ENCODE measurements at places on chromosomes 2 and 18. TPM values are rescaled to one million over a fixed set of nuclear protein-coding genes. Genes with fewer than 3 reads are reported as not detected.

- no peak for DNase-seq
These were observed 43.7 kb downstream of the ARL4C start for GRCh38 chr2:234453216-234453615.

GRCh38 chr2:106063181-106063580 is 130.9 kb downstream of the UXS1 start:
- no peak for DNase-seq

Gene ARHGEF33
- 0.10 TPM for total RNA-seq

DNA sequence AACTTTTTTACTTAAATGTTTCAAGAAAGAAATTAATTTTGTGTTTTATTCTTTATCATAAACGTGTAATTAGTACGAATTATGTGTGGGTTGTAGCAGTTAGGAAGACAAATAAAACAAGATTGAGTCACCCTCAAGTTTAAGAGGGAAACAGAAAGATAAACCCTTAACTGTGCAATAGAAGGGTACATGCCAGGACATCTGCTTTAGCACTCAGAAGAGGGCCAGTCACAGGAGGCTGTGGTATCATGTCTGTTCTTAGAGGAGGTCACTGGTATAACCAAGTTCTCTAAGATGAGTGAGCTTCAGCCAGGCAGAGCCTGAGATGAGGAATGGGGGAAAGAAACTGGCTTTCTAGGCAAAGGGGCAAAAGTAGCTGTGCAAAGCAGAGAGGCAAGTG is 42.4 kb upstream of the GRHL1 start:
- no peak for DNase-seq

- no peak for DNase-seq
These were observed 234.7 kb downstream of the TMX3 start for GRCh38 chr18:68480196-68480595.

GRCh38 chr2:235170016-235170415 is 218.2 kb downstream of the SH3BP4 start:
- DNase-seq = no peak

- peak; percentile 90 for DNase-seq
These were observed 7.6 kb upstream of the LPIN1 start for GRCh38 chr2:11738589-11739436.

- no peak for DNase-seq
These were observed 112.8 kb upstream of the SLC39A10 start for GRCh38 chr2:195543902-195544894.

Gene FAM228A
- 0.20 TPM for total RNA-seq

DNA sequence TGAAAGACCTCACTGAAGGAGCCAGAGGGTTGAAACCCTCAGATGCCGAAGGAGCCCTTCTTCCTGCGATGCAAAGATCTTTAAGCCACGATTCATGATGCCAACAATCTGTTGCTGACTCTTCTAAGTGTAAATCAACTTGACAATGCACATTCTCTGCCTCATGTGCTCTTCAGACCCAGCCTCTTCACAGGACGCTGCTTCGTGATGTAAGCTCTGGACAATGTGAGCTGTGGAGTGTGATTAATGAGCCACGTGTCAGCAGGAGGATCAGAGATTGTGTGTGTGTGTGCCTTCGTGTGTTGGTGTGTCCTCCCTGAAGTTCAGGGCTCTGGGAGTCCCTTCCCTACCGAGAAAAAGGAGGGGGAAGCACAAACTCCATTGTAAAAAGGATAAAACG is 26.5 kb upstream of the TWIST2 start:
- DNase-seq = no peak

Gene MROH2A
- total RNA-seq = 6.6 TPM

Gene REG3G
- total RNA-seq = 0.53 TPM

DNA sequence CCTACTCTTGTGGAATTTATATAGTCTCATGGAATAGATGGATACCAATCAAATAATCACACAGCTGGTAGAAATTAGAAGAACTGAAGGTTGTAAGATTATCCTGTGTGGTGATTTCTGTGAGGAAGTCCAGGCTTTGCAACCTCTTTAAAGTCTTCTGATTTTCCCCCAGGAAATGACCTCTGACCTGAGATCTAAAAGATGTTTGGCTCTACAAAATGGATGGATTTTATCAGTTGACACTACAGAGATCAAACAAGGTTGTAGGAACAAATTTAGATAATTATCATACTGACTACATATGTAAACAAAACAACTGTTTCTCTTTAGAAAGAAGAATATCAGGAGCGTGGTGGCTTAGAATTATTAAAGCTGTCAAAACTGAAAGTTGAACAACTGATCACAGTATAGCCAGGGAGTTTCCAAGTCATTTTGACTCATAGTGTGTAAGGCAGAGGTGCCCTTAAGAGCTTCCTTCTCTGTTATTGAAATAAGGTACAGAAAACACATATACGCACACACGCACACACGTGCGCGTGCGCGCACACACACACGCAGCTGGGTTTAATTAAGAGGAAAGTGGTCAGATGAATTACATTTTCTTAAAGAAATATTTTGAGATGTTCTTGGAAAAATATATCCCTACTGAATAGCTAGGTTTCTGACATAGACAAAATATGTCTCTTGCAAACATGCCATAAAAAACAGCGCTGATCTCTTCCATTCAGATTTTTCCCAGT is 35.5 kb upstream of the PELI1 start:
- no peak for DNase-seq

- no peak for DNase-seq
These were observed 339.8 kb upstream of the CDH7 start for GRCh38 chr18:65411061-65411460.

DNA sequence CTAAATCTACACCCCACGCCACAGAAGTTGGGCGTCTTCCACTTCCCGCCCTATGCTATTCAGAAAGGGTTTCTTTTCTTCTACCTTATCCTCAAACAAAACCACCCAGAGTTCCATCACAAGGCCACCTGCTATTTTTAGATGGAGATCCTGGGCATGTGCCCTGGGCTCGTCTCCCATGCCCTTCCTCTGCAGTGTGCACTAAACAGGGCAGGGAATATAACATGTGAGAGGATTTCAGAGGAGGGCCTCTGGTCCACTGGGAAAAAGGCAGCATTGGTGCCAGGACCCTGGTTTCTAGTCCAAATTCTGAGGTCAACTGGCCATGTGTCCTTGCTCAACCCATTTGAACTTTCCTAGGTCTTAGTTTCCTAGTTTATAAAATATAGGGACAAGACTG is 320.0 kb downstream of the NCKAP5 start:
- DNase-seq = no peak

Gene DYSF
- 30.0 TPM for total RNA-seq

Gene RAMP1
- 10.0 TPM for total RNA-seq

DNA sequence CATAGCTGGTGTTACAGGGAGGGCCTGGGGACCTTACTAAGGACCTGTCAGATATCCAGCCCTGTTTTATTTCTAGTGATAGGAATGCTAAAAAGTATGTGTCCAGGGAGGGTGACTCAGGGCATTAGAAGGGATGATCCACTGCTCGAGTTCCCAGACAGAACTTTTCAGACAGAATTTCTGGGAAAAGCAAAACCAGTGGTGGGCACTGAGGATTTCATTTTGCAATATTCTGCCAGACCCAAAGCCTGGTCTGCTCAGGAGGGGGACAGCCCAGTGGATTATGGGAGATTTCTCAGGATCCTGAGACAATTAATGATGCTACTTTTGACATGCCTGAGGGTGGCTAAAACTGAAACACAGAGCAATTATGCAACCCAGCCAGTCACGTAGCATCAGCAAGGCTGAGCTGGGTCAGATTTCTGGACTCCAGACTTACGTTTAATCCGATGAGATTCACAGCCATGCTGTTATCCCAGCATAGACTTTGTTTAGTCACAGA is 4.7 kb upstream of the KCNE4 start:
- DNase-seq = no peak

- DNase-seq = no peak
These were observed 382.3 kb upstream of the NXPH2 start for GRCh38 chr2:139162456-139162855.

All from left lobe of liver (tissue), 2 donors.